Stimulated activated CD4-positive, alpha-beta T cell treated with anti-CD3 and anti-CD28 coated beads, Interleukin-15, amount 100 ng/mL, for 1 hour (primary cell): ENCODE measurements at places on chromosomes 6 and 20.

DNA sequence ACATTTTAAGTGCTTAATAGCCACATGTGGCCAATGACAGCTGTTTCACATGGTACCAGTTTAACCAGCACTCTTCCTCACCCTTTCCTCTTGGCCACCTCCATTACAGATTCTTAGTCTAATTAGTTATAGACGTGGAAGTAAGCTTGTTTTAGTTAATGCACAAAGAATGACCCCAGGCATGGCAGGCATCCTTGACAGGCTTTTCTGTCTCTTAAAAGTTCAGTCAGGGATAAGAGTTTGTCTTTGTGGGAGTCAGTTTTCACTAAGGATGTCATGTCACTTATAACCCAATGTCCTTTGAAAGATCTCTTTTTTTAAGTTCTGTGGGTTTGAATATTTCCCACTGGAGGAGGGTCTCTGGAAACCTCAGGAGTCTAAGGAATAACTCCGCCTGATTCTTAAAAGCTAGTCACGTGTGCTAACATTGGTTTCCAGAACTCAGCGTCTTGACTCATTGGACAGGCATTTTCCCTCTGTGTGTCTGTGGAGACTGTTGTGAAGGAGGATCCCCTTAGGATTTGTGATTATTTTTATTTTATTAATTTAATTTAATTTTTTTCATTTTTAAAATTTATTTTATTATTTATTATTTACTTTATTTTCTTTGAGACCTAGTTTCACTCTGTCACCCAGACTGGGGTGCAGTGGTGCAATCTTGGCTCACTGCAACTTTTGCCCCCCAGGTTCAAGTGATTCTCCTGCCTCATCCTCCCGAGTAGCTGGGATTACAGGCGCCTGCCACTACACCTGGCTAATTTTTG lies 171.4 kb downstream of the ZFAND3 start:
- no peak for DNase-seq

DNA sequence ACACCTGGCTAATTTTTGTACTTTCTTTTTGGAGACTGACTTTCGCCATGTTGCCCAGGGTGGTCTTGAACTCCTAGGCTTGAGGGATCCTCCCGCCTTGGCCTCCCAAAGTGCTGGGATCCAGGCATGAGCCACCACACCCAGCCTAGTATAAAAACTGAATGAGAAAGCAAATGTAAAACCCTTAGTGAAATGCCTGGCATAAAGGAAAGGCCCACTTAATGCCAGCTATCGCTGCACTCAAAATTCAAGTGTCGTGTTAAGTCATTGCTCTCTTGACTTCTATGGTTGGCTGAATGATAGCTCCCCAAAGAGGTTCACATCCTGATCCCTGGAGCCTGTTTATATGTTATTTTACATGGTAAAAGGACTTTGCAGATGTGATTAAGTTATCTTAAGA lies 54.4 kb upstream of the PNRC1 start:
- no peak for DNase-seq

DNA sequence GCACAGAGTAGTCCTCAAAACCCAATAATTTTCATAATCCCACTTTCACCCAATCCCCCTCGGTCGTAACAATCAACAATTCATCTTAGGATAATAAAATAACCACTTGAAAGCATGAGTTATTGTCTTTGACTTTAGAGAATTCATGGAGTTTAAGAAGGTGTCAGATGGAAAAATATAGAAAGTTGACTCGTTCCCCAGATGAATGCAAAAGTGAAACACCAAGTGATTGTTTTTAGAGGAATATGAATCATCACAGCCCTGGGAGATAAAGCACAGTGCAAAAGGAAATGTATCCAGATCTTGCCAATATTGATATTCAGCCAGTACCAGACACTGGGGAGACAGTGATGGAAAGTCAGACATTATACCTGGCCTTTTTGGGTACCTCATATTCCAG lies 860.5 kb downstream of the DHX35 start:
- no peak for DNase-seq

GRCh38 chr6:21887231-21888185 lies 294.0 kb downstream of the SOX4 start:
- DNase-seq, result no peak

DNA sequence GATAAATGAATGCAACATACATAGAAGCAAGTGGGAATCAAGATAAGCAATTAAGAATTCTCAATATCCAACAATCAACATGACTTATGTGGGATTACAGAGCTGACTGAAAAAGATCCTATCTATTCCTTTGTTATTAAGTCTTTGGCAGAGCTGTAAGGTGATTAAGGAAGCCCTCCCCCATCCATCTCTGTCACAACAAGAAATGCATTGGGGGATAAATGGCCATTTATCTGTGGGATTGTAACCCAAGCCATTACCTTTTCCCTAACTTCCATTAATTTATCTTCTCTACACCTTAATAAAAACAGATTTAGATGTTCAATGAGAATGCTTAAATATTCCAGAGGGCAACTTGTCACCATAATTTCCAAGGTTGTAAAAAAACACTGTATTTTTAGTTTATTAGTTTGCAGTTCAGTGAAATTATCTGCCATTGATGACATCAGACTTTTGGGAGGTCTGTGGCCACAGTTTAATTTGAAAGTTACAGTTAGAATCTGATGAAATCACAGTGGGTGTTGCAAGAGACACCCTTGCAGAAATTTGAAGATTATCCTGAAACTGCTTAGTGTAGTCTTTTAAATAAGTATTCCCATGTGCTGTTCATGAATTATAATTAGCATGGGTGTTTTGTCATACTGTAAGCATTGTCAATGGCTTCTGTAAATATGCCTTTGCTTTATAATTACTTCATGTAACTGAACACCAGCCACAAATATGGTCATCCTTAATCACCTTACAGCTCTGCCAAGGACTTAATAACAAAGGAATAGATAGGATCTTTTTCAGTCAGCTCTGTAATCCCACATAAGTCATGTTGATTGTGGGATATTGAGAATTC lies 49.4 kb upstream of the FYN start:
- DNase-seq, result no peak

DNA sequence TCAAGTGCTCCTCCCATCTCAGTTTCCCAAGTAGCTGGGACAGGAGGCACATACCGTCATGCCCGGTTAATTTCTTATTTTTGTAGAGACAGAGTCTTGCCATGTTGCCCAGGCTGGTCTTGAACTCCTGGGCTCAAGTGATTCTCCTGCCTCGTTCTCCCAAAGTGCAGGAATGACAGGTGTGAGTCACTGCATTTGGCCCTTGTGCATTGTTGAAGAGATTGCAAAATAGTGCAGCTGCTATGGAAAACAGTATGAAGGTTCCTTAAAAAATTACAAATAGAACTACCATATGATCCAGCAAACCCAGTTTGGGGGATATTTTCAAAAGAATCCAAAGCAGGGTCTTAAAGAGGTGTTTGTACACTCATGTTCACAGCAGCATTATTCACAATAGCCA lies 69.1 kb downstream of the GJA10 start:
- no peak for DNase-seq
